Cardiac muscle cell (in vitro differentiated cells and primary cell): ENCODE measurements at places on chromosomes 1 and 21. TPM values are rescaled to one million over a fixed set of nuclear protein-coding genes. Genes with fewer than 3 reads are reported as not detected.

- DNase-seq: no peak
These were observed 321.3 kb downstream of the CAMTA1 start for GRCh38 chr1:7106442-7107108.

DNA sequence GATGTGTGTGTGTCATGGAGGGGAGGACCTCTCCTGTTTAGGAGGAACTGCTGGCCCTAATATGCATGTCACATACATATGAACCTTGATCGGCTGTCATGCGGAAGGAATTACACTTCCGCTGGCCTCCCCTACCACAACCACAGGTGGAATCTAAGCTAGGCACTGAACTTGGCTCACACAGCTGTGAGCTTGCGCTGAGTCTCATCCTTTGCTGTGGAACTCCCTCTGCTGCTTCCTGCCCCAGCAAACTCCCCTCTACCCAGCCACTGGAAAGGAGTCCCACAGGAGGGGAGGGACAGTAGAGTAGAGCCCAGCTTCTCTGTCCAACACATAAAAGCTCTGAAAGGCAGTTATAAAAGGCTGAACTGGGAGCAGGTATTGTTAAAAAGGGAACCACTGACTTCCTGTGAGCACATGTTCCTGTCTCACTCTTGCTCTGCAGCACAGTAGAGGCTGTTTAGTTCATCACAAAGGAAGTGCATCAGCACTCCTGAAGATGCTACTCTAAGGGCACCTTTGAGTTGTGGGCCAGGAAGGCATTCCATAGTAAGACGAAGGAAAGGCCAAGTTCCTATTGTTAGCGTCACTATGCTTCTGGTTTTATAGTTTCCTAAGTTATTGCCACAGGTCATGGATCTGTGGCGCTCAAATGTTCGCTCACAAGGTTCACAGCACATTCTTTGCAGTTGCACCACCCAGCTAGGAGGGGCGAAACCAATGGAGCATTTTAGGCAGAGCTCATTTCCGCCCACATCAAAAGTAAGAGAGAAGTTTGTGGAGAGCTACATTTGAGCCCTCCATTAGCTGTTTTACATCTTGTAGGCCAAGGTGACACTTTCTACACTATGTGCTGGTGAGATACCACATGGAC lies 17.7 kb upstream of the PTPRC start:
- DNase-seq: no peak

Gene IPP
- polyA plus RNA-seq: 12.1 and 24.9 TPM in 2 replicates

- no peak for DNase-seq
These were observed 85.8 kb upstream of the KCNJ15 start for GRCh38 chr21:38170704-38171682.

DNA sequence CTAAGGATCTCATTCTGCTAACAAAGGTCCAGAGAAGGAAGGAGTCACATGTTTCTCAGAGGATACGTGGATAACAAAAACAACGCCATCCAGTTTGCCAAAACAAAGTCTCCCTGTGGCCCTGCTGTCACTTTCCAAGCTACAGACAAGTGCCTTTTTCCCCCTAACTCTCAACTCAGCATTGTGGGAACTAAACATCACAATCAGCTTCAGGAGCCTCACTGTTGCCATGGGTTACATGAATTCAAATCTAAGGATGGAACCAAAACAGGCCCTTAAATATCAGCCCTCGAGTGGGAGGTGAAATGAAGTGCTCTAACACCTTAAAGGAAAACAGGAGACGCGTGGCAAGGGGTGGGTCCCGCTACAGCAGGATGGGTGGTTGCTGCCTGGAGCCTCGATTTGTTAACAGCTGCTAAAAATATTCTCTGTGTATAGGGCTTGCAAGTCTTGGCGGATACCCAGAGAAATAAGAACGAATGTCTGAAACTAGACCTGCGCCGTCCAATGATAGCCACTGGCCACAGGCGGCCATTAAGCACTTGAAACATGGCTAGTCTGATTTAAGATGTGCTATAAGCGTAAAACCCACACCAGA lies 66.4 kb upstream of the SOD1 start:
- DNase-seq: peak; percentile 5

Gene CBS
- 85.4 and 93.6 TPM in 2 replicates for polyA plus RNA-seq

DNA sequence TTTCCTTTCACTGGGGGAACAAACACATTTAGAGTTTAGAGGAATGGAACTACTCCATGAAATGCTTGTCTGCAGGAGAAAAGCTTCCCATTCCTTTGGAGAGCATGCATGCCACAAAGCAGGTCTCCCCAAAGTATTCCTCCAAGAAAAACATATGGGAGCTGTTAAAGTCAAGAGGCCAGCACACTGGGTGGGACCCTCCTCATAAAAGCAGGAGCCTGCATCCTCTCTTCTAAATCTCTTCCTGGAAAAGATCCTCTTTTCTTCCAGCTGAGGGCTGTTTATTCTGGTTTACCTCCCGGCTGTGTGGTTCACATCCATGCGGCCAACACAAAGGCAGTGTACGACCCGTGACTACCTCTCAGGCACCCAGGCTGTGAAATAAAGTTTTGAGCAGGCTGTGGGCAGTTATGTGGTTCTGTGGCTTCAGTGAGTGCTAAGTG lies 103.4 kb downstream of the TENT5C start:
- DNase-seq: no peak

Gene TRAF3IP3
- 0.74 and 0.99 TPM in 2 replicates for polyA plus RNA-seq

Gene CASZ1
- 53.5 and 68.2 TPM in 2 replicates for polyA plus RNA-seq

Gene CYP4X1
- 0.69 and 1.3 TPM in 2 replicates for polyA plus RNA-seq

- no peak for DNase-seq
These were observed 31.1 kb downstream of the PIGP start for GRCh38 chr21:37041706-37042271.

DNA sequence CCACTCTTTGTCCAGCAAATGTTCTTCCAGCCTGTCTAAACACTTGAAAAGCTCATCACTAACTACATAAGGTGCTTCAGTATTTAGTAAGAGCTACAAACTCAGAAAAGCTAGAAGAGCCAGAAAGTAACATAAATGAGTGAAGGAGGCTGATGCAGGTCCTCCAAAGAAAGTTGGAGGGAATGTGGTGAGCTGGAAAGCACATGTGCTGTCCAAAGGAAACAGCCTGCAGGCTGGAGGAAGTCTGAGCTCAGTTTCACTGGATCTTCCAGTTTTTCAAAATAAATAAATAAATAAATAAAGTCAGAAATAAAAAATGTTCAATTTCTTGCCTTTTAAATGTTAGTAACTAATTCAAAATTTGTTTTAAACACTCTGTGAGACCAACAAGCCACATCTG lies 25.5 kb downstream of the ZC3H11B start:
- DNase-seq: no peak

Gene SPATA1
- polyA plus RNA-seq: 0.88 and 5.4 TPM in 2 replicates

Gene FCRL6
- polyA plus RNA-seq: not detected in 2 replicates

Gene VCAM1
- polyA plus RNA-seq: 443 and 806 TPM in 2 replicates

DNA sequence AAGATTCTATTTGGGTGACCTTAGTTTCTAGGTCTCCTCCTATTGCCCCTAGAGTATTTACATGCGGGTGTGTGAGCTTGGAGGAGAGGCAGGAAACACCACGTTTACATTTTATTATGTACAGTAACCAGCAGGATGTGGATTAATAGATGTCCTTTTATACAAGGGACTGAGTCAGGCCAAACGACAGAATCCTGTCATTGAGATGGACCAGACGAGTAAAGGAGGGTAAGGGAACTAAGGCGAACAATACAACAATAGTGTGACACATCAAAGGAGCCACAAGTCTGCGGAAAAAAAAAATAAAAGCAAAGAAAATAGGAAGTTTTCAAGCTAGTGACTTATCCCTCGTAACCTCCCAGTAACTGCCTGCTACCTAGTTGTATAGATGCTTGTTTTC lies 151.1 kb downstream of the GABPA start:
- DNase-seq: no peak

Gene RGS8
- 0.14 TPM in 1 of 2 replicates, not detected in the other for polyA plus RNA-seq

- DNase-seq: peak; percentile 60
These were observed 29.4 kb downstream of the MRPL37 start for GRCh38 chr1:54229281-54229891.

GRCh38 chr1:52532731-52533327 lies 20.1 kb downstream of the TUT4 start:
- DNase-seq: no peak

Gene AIM2
- not detected in 2 replicates for polyA plus RNA-seq

Gene PTCH2
- polyA plus RNA-seq: 0.65 and 0.97 TPM in 2 replicates

Gene IL10RB
- 16.1 and 17.8 TPM in 2 replicates for polyA plus RNA-seq

Gene OR2L8
- not detected in 2 replicates for polyA plus RNA-seq

GRCh38 chr1:223035724-223036478 lies 107.1 kb downstream of the TLR5 start:
- no peak for DNase-seq

Gene ZBED6
- polyA plus RNA-seq: 2.7 and 3.1 TPM in 2 replicates

- no peak for DNase-seq
These were observed 45.3 kb upstream of the MCOLN3 start for GRCh38 chr1:85093644-85094043.

- peak; percentile 78 for DNase-seq
These were observed 50.0 kb downstream of the CACHD1 start for GRCh38 chr1:64519901-64520300.

GRCh38 chr1:1825217-1825616 lies 46.9 kb upstream of the NADK start:
- no peak for DNase-seq

Gene CASQ2
- polyA plus RNA-seq: 0.55 and 3.1 TPM in 2 replicates

GRCh38 chr1:239426821-239427475 lies 40.6 kb downstream of the CHRM3 start:
- DNase-seq: no peak

GRCh38 chr1:230730977-230731376 lies 16.2 kb upstream of the CAPN9 start:
- DNase-seq: no peak

Gene TSPEAR
- polyA plus RNA-seq: 3.4 and 5.3 TPM in 2 replicates

GRCh38 chr1:64934115-64934877 lies 32.1 kb downstream of the JAK1 start:
- no peak for DNase-seq

- DNase-seq: no peak
These were observed 1007.4 kb downstream of the TTLL7 start for GRCh38 chr1:82991569-82991968.

Gene KTI12
- 6.6 and 11.0 TPM in 2 replicates for polyA plus RNA-seq

Gene CEP350
- polyA plus RNA-seq: 24.9 and 31.6 TPM in 2 replicates

Gene OR2L2
- polyA plus RNA-seq: 0.57 TPM in 1 of 2 replicates, not detected in the other

Gene LY9
- not detected in 2 replicates for polyA plus RNA-seq

Gene PGLYRP3
- polyA plus RNA-seq: not detected in 2 replicates

Gene TMEM59
- polyA plus RNA-seq: 330 and 350 TPM in 2 replicates

Gene OR10J1
- polyA plus RNA-seq: not detected in 2 replicates

GRCh38 chr1:112383759-112384370 lies 12.1 kb upstream of the CTTNBP2NL start:
- DNase-seq: no peak

Gene FCER1A
- 0.27 TPM in 1 of 2 replicates, not detected in the other for polyA plus RNA-seq

GRCh38 chr1:169107603-169108208 lies 1.2 kb downstream of the ATP1B1 start:
- peak; percentile 36 for DNase-seq

GRCh38 chr21:17616831-17617230 lies 4.1 kb upstream of the BTG3 start:
- no peak for DNase-seq

DNA sequence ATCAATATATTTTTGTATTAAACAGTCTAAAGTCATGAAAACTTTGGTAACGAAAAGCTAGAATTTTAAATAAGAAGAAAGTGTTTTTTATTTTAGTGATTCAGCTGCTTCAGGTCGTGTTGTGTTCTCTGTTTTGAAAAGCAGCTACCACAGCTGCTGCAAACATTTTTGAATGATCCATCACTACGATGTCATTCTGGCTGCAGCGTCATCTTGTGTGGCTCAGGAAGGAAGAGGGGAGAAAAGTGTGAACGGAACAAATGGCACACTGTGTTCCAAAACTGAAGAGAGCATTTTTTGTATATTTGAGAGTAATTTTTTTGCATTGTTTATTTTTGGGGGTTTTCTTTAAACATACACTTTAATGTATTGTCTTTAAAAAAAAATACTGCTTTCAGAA lies 323.0 kb upstream of the ADGRL2 start:
- no peak for DNase-seq

DNA sequence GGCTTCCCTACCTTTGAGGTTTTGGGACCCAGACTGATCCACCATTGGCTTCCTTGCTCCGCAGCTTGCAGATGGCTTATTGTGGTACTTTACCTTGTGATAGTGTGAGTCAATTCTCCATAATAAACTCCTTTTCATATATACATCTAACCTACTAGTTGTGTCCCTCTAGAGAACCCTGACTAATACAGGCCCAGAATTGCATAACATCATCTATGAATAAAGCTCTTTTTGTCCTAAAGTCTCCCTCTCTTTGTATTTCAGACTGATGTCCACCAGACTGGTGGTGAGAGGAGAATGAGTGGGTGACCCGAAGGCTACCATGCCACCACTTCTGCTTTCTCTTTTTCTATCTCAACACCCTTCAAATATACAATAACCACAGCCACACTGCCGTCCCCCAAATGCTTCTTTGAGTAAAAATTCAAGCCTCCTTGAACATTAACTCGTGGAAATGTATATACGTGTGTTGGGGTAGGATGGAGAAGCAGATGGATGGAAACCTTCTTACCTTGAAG lies 265.7 kb downstream of the PTBP2 start:
- DNase-seq: no peak

Gene FAM72C
- polyA plus RNA-seq: 3.3 and 16.0 TPM in 2 replicates

- DNase-seq: no peak
These were observed 1.1 kb upstream of the PSMG1 start for GRCh38 chr21:39184050-39184980.

GRCh38 chr1:162406811-162407210 lies 5.1 kb downstream of the SH2D1B start:
- no peak for DNase-seq

- no peak for DNase-seq
These were observed 195.2 kb downstream of the PBX1 start for GRCh38 chr1:164754088-164754600.

- DNase-seq: no peak
These were observed 115.9 kb downstream of the NTMT2 start for GRCh38 chr1:170261669-170262068.
